Naive thymus-derived CD4-positive, alpha-beta T cell (primary cell): ENCODE measurements at places on chromosomes 4 and X.
A peak's percentile ranks its signal among the peaks of the same experiment; 100 is the strongest.

DNA sequence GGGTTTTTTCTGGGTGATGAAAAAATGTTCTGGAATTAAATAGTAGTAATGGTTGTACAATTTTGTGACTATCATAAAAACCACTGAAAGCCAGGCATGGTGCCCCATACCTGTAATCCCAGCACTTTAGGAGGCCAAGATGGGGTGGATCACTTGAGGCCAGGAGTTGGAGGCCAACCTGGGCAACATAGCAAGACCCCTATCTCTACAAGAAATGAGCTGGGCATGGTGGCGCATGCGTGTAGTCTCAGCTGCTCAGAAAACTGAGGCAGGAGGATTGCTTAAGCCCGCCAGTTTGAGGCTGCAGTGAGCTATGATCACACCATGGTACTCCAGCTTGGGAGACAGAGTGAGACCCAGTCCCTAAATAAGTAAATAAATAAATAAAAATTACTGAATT lies 58.3 kb upstream of the TMEM131L start:
- DNase-seq: no peak

DNA sequence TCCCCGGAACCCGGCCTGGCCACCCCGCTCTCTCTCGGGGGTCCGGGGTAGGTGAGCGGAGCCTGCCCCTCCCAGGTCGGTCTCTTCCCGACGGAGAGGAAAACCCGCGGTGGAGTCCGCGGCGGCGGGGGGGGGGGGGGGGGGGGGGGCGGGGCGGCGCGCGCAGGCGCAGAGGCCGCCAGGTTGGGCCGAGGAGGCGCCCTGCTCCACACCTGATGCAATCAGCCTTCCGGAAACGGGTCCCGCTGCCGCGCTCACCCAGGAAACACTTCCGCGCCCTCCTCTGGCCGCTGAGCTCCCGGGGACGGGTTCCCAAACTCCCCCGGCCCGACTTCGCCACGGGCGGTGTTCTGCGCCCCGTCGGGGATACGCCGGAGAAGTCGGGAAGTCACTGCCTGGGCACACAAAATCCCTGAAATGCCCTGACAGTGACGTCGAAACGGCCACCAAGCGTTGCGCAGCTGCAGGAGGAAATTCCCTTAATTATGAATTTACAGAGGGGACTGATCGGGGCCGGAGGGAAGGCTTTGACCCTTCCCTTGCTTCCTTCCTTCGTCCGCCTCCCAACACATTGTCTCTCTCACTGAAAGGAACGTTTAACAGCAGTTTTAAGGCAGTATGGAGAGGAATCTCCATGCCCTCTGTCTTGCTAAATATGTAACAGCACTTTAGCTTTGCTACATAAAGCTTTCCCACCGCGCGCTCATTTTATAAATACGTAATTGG lies 2.1 kb upstream of the APBB2 start:
- peak; percentile 60 for DNase-seq

DNA sequence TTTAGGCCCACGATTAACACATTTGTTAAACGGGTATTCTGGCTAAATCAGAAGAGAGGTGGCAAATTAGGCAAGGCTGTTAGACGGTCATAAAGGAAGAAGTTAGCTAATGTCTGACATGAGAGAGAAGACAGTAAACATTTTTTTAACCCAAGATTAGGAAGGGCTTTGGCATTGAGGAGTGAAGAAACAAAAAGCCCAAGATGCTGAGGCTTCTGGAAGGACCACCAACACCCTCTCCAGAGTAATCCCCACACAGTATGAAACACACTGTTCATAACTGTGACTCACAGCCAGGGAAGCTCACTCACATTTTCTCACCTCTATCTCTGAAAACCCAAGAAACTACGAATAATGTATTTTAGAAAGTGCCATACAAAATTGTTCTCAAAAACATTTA lies 127.6 kb downstream of the AMELX start:
- no peak for DNase-seq

DNA sequence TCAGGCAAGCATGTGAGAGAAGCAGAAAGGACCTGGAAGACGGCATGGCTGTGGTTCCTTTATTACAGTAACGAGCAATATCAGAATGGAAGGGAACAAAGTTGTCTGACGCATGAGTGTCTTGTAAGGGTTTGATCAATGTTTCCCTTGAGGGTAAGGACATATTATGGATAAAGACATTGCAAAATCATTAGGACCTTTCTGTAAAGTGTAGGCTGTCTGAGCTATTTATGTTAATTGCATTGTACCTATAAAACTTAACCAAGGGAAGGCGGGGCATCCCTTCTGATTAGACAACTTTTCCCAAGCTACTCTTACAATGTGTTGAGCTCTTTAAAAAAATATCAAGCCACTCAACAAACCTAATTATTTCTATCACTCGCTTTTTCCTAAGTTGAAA lies 112.2 kb upstream of the JADE1 start:
- no peak for DNase-seq

- no peak for DNase-seq
Observed at GRCh38 chr4:79563219-79563618, 155.2 kb upstream of the GK2 start.

DNA sequence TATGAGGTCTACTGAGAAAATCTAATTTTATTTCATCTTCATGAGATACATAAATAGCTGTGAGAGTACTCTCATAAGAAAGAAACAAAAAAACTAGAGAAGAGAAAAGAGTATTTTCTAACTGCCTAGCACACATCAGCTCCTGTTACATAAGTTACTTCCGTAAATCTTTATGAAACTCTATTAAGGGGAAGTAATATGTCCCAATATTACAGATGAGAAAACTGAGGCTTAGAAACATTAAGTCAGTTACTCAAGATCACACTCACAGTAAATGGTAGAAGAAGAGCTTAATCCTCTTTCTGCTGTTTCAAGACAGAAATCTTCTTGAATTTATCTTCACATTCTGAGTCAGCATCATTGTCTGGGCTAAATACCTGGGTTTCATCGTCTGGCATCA lies 164.1 kb downstream of the DTHD1 start:
- no peak for DNase-seq

DNA sequence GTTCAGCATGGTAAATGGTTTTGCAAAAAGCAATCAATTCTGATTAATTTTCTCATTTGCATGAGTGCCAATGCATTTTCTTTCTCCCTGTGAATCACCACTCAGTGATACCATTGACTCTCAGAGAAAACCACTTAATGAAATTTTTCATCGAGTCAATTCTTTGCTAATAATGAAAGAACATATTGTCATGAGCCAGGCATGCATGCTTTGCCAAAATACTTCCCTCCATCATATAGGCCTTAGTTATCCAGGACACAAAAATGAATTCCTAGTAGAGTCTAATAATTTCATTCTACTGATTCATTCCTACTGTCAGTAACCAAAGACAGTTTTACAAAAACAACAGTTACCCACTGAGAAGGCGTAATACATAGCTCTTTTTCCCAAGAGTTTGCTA lies 680.0 kb downstream of the TRIML1 start:
- no peak for DNase-seq

DNA sequence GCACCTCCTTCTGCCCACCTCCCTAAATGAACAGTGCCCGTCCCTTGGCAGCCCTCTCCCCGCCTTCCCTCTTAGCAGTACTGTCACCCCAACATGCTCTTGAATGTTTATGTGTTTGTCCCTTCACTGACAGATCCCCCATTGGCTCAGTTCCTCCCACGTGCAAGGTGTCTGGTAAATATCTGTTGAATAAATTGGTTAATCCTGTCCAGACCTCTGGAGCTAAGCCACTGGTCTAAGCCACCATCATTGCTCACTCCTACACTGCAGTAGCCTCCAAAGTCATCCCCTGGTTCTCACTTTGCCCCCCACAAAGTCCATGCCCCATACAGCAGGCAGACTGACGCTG lies 26.1 kb upstream of the MAN2B2 start:
- no peak for DNase-seq

DNA sequence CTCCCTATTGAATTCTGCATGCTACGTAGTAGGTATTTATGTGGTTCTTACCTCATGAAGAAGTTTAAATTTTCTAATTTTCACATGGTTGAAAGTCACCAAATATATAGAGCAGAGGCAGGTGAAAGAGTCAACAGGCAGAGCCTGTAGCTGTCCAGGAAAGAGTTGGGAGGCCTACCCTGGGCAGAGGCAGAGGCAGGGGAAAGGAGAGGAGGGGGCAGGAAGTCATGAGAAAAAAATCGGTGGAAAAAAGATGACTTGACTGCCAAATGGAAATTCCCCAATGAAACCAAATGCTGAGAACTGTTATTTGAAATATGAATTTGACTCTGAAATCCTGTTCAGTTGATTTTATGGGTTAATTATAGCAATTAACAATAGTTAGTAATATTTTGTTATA lies 23.1 kb upstream of the GPR34 start:
- no peak for DNase-seq
